ENCODE measurements at places on chromosomes 2 and 18. TPM values are rescaled to one million over a fixed set of nuclear protein-coding genes. Genes with fewer than 3 reads are reported as not detected.

GRCh38 chr2:181750305-181750704 is 70.0 kb upstream of the NEUROD1 start:
- peak; percentile 5 for DNase-seq

DNA sequence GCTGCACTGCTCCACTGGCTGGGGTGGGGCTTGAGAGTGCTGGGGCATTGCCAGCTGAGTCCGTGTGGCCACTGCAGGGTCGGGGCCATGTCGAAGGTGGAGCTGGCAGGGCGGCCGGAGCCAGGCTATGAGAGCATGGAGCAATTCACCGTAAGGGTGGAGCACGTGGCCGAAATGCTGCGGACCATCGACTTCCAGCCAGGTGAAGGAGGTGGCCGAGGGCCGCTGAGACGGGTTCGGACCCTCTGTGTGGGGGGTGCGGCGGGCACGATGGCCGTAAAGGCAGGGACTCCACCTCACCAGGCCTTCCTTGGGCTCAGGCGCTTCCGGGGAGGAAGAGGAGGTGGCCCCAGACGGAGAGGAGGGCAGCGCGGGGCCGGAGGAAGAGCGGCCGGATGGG is 2.1 kb downstream of the UCN start:
- no peak for DNase-seq

GRCh38 chr2:66895206-66895605 is 460.3 kb downstream of the MEIS1 start:
- DNase-seq: no peak

- no peak for DNase-seq
Observed at GRCh38 chr2:230174466-230174865, 45.3 kb downstream of the SP110 start.

The HNMT gene
- total RNA-seq: 0.84 TPM

GRCh38 chr2:221245045-221245444 is 327.1 kb downstream of the EPHA4 start:
- no peak for DNase-seq

- DNase-seq: no peak
Observed at GRCh38 chr2:215532844-215533243, 97.0 kb upstream of the FN1 start.

- no peak for DNase-seq
Observed at GRCh38 chr2:157692768-157693167, 64.1 kb upstream of the ACVR1C start.

GRCh38 chr2:119486886-119487285 is 37.4 kb downstream of the SCTR start:
- DNase-seq: no peak

GRCh38 chr18:6975084-6975483 is 142.5 kb downstream of the LAMA1 start:
- no peak for DNase-seq

The C2orf81 gene
- total RNA-seq: 6.0 TPM

DNA sequence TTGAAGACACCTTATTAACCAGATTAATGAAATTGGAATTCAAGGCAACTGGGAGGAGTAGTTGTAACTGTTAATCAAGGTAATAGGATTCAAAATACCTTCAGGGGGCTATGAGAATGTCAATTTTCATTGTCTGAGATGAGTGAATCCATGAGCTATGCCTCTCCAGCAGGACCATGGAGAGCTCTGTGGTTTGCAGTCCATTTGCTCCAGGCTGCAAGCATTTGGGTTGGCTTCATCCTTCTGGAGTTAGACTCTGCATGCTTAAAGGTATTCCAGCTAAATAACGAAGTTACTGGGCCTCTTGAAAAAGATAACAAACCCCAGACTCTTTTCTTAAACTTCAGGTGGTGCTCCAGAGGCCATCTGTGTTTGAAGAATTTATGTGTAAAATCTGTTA is 207.1 kb upstream of the SLC8A1 start:
- peak; percentile 64 for DNase-seq

DNA sequence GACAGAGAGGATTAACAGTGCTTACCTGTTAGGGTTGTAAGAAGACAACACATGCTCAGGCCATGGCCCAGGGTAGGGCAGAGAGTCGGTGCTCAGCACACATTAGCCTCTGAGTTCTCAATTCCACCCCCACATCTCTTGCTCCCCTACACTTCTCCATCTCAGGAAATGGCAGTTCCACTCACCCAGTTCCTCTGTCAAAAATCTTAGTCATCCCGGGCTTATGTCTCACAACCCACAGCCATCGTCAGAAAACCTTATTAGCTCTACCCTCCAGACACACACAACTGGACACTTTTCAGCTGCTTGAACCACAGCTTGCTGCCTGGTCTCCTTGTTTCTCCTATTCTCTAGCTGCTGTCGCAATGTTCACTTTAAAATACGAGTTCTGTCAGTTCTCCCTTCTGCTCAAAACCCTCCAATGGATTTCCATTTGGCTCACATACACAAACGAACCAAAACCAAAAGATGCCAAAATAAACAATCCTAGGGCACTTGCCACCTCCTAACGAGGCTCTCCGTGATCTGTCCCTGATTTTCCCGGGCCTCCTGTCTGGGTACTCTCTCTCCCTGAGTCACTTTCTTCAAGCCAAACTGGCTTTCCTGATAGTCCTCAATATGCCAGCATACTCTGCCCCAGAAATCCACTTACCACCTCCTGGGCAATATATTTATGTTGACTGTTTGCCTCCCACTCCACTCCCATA is 89.7 kb downstream of the KCTD1 start:
- DNase-seq: no peak

The IL36G gene
- 0.59 TPM for total RNA-seq

DNA sequence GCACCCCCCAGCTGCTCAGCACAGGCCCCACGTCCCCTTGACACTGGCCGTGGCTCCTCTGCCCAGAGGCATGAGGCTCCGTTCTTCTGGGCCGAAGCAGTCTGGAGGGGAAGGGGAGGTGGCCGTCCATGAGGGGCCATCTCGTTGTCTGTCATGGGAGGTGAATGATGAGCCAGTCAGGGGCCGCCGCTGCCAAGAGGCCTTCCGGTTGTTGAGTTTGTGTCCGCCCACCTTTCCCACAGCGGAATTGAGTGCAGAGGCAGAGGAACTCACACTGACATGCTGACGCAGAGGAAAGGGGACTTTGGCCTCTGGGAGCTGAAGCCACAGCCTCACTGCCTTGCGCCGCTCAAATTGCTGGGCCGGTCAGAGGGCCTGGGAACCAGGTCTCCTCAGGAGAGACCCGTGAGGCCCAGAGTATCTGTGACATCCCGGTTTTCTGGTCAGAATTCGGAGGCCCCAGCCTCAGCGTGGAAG is 268.4 kb downstream of the ATAD2B start:
- no peak for DNase-seq

DNA sequence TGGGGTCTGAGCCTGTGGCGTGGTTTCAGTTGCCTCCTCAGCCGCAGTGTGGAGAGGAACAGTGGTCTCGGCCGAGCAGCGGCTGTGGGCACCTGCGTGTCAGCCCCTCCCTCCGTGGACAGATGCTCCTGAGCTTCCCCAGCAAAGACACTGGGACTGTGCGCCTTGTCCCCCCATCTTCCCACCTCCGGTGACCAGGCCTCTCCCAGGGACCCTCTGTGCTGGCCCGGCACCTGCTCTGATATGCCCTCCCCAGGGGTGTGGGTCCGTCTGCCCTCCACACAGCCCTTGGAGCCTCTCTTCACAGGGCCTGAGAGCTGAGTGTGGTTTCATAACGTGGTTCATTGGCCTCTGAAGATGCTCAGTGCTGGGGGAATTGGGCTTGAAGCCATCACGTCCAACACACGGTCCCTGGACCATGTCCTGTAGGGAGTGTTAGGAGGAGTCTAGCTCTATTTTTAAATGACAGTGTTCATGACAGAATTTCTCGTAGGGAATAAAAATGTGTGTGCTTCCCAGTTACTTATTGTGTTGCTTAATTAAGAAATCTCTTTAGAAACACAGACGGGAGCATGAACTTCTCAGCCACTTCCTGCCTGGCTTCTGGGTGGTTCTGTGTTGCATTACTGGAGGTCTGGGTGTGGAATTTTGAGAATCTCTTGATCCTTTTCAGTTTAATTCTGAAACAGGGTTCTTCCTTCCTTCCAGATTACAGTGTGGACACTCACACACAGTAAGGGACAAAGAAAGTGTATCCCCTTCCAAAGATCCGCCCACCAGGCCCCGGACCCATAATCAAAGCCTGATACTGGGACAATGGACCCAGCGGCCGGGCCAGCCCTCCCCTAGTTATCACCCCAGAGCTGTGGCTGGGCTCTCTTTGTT is 110.7 kb downstream of the NFATC1 start:
- peak; percentile 70 for DNase-seq

The EFHD1 gene
- total RNA-seq: 5.9 TPM

DNA sequence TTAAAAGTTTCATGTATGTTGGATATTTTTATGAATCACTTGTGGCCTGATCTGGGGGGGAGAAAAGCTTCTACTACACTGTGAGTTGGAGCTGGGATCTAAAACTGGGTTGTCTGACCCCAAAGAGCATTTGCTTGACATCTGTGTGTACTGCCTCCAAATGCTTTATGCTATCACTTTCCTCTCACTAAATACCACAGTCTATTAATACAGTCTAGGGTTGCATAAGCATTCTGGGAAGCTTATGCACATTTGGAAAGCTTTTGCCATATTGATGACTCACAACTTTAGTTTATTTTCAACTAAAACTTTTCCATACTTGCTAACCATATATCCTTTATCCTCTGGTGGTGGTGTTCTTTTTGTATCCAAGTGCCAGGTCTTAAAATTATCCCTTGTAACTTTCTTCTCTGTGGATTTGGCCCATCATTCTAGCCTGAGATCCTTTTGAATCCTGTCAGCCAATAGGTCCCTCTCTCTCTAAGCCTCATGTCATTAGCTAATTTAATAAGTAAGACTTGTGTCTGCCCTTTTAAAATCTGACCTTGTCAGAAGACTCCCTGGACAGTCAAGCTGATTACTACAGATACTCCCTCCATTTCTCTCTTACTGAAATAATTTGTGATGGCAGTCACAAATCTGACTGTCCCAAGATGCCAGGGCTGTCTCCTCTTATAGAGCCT is 72.7 kb downstream of the NXPH2 start:
- no peak for DNase-seq

DNA sequence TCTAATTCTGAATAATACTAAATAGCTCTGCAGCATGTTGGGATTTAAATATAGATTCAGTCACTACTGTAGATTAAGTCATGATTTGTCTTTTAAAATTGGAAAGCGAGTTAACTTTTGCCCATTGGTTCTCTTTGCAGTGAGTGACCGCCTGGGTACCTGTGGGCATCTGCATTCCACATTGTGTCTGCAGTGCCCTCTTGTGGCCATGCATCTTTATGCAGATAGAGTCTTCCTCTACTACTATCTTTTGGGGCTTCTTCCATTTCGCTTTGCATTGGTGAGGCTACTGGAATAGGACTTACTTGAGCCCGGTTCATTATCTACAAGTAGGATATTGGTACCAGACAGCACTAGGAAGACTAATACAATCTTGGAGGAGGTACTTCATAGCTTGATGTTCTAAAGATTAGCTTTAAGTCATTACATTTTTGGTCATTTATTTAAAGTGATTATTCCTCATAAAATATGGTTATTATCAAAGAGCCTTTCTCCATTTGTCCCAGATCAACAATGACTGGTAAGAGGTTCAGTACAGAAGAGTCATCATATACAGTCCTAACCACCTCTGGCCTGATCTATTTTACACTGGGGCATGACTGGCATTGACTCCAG is 203.0 kb downstream of the SOCS6 start:
- peak; percentile 81 for DNase-seq

DNA sequence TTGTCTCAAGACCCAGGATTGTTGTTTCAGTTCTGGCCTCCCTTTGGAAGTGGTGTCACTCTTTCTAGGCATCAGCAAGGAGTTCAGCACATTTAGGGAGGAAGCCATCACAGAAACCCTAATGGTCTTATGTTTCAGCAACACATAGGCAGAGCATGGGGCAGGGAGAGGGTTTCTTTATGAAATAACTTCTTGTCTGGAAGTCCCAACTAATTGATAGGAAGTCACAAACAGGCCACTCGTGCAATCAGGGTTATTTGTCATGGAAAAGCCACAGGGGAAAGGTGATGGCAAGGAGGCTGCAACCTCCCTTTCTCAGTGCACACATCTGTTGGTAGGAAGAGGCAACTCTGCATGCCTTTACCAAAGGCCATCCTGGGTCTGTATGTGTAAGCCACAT is 103.0 kb downstream of the BCL11A start:
- DNase-seq: no peak

The TOGARAM2 gene
- 0.62 TPM for total RNA-seq

The SERPINB10 gene
- not detected for total RNA-seq

The IMPA2 gene
- 41.9 TPM for total RNA-seq

The HOXD13 gene
- total RNA-seq: not detected

The NT5C1B gene
- total RNA-seq: not detected

DNA sequence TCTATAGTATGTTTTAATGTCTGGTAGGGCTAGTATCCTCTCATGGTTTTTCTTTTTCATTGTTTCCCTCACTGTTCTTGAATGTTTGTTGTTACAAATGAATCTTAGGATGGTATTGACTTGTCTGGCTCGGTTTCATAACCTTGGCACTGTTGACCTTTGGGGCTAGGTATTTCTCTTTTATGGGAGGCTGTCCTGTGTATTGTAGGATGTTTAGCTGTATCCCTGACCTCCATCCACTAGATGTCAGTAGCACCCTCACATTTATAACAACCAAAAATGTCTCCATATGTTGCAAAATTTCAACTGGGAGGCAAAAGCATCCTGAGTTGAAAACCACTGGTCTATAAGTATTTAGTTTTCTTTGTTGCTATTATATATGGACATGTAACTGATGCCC is 7.0 kb upstream of the AOX1 start:
- DNase-seq: no peak

The DPYSL5 gene
- 93.5 TPM for total RNA-seq

DNA sequence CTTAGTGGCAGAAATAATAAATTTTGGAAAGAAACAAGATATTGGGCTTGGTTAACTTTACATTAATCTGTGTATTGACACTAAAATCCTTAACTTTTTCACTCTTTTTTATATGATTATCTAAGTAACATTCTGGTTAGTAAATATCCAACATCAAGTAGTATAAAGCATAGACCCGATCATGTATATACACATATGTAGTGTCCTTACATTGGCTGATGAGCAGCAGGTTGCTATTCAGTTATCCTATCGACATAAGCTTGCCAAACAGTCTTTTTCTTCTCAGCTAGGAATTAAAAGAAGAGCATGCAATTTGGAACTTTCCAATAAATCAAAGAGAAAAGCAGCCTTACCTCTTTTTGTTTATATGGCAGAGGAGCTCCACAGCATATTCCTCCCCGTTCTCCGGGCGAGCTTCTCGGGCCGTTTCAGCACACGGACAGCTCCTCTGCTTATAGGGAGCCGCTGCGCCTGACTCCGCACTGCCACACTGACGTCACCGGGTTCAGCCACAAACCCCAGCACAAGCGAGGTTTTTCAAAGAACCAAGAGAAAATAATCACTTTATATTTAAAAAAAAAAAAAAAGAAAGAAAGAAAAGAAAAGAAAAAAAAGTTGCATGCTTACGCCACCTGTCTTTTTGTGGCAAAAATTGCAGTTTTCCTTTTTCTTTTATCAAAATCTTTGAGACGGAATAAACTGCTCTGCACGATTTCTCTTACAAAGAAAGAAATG is at the start of gene SCG2:
SCG2 (minus strand) TSS at position 430 of the 735 bp plus-strand sequence. CDS start 3,079 bp downstream, outside the sequence.
- DNase-seq: peak; percentile 85

The KCNJ13 gene
- total RNA-seq: 21.9 TPM

- DNase-seq: no peak
Observed at GRCh38 chr2:164474873-164475272, 146.4 kb downstream of the GRB14 start.
